ENCODE measurements at places on chromosomes 3 and 15. TPM values are rescaled to one million over a fixed set of nuclear protein-coding genes. Genes with fewer than 3 reads are reported as not detected.

TNK2 gene
- 3.4 TPM for polyA plus RNA-seq

GRCh38 chr15:86375733-86376280 lies 296.1 kb downstream of the AGBL1 start:
- DNase-seq, result no peak

- no peak for DNase-seq
Observed at GRCh38 chr3:36769926-36770325, 5.6 kb upstream of the DCLK3 start.

- DNase-seq, result no peak
Observed at GRCh38 chr3:12489368-12489767, 5.1 kb downstream of the TSEN2 start.

DNA sequence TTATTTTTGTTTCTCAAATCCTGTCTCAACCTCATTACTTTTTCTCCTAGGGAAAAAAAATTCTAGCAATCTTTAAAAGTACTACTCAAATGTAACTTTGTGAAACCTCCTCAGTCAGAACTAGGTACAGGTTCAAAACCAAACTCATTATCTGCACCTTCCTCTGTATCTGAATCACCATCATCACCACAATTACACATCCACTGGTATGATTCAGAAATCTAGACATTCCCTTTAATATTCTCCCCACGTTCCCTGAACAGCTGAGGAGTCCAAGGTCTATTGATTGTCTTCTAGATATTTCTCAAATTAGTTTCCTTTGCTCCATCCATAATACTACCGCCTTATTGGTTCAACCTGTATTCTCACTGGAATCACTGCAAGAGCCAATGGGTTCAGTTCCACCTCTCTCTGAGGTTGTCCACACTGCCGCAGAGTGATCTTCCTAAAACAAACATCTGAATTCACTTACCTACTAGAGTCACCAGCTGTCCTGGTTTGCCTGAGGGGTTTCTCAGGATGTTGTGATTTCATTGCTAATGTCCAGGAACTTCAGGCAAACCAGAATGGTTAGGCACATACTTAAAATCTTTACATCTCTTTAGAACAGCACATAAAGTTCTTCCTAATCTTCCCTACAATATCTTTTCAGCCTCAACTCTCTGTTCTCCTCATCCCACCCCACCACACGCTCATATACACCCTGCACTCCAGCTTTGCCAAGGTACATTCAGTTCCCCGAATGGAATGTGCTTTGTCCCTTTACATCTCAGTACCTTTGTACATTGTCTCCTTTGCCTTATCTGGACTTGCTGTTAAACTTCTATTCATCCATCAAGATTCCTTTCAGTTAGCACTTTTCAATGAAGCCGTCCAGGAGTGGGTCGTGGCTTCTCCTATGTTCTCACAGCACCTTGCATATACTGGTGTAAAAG lies 24.2 kb downstream of the ATP13A4 start:
- no peak for DNase-seq

CHRFAM7A gene
- polyA plus RNA-seq, result not detected

DNA sequence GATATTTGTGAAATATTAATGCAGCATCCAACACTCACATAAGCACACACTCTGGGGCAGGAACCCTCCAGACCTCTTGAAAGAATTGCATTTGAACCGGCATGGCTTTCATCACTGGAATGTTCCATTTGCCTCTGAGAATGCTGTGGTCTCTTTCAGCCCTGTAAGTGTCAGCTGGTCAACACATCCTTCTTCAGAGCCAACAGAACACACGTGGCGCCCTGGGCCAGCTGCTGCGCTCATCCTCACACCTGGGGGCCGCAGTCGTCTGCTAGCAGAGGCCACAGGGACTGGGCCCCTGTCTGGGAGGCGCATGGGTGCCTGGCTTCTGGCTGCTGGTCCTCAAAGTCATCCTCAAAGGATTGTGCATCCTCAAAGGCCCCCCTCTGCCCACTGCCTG lies 71.4 kb upstream of the HERC1 start:
- DNase-seq, result no peak

HES1 gene
- polyA plus RNA-seq, result 10.3 TPM

- DNase-seq, result peak; percentile 89
Observed at GRCh38 chr15:70281811-70282307, 184.1 kb upstream of the TLE3 start.

All from GM23248 (cell line).